Prostate gland (tissue), 2 donors: ENCODE measurements at places on chromosomes 4 and X.

DNA sequence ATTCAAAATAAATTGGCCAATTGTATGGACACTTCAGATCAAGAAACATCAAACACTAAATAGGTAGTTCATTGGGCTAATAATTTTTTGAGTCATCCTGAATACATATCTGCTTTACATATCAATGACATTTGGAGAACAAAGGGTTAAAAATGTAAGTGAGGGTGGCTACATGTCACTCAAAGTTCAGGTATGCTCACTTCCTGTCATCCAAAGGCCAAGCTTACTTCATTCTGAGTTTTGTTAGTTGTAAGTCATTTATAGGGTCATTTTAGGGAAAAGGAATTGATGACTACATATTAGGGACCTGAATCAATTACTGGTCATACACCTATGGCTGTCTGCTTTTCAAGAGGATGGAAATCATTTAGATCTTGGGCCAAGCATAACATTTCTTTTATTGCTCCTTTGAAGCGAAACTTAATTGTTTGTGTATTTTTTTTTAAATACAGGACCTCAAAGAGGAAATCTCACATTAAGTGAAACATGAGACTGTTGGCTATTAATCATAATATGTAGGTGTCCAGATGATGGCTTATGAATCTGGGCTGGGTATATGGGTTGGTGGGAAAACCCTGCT is 119.2 kb upstream of the LEF1 start:
- DNase-seq = no peak

DNA sequence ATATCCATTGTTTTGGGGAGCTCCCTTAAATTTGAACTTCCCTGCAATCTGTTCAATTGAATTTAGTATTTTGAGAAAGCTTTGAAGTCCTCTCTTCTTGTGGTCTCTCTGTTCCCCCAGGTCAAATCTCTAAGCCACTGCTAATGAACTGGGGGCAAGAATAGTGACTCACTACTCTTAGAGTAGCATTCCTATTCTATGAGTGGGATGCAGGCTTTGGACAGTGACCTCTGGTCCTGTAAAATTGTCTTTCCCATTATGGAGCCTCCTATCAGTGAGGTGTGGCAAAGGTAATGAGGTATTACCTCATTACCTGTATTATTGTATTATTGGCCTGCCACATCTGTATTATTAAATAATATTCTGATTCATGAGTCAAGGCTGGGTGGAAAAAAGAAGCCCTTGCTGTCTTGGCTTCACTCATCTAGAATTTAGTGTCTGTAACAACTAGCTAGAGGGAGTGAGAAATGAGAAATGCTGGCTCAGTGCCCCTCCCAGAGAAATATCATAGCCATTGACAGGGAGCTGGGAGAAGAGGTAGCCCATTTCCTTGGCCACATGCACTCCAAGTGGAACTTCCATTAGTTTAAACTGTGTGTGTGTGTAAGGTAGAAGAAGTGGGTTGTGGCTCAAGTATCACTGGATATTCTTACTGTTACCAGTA is 393.9 kb upstream of the CTSO start:
- no peak for DNase-seq

DNA sequence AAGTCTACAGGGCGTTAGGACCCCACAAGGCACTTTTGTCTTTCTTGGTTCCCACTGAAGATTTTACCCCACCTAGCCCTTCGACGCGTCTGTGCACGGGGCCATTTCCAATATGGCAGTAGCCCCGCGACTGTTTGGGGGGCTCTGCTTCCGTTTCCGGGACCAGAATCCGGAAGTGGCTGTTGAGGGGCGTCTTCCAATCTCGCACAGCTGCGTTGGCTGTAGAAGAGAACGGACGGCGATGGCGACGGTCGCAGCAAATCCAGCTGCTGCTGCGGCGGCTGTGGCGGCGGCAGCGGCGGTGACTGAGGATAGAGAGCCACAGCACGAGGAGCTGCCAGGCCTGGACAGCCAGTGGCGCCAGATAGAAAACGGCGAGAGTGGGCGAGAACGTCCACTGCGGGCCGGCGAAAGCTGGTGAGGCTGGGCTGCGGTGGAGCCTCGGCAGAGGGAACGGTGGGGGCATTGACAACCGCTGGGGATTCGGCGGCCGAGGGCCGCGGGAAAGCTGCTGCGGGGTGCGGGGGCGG is at the start of gene USP11:
Gene USP11, plus strand, starts transcription at position 207 of the 530 bp plus-strand sequence. Its CDS starts 35 bp downstream, at position 242.
- no peak for DNase-seq

- DNase-seq = no peak
Observed at GRCh38 chr4:153781717-153782416, 7.0 kb downstream of the SFRP2 start.

DNA sequence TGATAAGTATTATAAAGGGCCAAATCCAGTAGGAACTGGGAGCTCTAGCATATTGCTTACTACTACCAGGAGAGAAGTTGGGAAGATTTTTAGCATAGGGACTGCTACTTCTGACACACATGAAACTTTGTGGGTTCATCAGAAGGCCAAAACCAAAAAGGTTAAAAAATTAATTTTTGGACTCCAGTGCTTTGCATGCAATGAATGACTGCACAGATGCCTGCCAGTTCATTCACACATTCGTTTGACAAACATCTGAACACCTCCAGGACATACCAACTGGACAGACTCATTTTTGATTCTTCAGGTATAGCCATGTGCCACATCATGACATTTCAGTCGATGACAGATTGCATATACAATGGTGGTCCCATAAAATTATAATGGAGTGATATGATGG is 79.8 kb downstream of the MID1IP1 start:
- DNase-seq = no peak

GRCh38 chrX:150680974-150681373 is 12.2 kb upstream of the MTMR1 start:
- no peak for DNase-seq

GRCh38 chr4:144355811-144356757 is 215.6 kb upstream of the GYPA start:
- DNase-seq = no peak

- no peak for DNase-seq
Observed at GRCh38 chr4:68581383-68582338, 5.5 kb upstream of the UGT2B17 start.

DNA sequence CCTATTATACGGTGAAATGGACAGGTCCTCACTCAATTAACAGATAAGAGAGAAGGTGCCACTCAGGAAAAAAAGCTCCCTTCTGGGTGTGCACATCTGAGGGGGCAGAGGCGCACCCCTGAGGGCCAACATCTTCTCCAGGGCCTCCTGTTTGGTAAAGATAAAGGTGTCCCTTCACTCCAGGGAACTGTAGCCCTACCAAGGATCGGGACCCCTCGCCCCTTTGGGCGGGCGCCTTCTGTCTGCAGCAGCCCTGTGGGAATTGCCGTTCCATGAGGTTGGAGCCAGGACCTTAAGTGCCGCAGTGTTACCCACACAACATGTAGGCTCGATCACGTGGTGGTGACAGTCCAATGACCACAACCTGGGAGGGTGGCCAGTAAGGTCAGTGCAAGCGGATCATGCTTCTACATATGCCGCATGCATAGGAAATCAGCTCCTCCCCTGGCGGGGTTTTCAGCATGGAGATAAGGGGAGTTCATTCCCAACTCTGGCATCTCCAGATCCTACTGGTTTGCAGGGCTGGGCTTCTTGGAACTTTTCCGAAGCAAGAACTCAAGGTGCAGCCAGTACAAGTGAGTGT is 253.3 kb downstream of the EVC2 start:
- no peak for DNase-seq

- no peak for DNase-seq
Observed at GRCh38 chr4:89803915-89804314, 33.0 kb downstream of the SNCA start.

DNA sequence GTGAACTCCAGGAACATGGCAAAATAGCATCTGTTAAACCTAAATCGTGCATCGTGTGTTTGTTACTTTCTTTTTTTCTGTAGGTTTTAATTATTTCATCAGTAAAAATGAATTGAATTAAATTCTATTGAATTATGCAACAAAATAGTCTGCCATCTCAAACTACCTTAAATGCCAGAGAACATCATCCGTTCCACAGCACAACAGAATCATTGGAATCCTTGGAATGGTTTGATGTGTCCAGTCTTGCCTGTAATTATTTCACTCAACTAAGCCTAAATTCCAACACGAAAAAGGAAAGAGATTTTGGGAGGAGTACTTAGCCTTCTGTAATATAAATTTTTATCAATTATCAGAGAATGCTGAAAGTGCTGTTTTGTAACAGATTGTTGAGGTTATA is 17.1 kb upstream of the SLC7A11 start:
- DNase-seq = no peak

GRCh38 chrX:38311743-38312142 is 15.6 kb downstream of the RPGR start:
- DNase-seq = no peak

DNA sequence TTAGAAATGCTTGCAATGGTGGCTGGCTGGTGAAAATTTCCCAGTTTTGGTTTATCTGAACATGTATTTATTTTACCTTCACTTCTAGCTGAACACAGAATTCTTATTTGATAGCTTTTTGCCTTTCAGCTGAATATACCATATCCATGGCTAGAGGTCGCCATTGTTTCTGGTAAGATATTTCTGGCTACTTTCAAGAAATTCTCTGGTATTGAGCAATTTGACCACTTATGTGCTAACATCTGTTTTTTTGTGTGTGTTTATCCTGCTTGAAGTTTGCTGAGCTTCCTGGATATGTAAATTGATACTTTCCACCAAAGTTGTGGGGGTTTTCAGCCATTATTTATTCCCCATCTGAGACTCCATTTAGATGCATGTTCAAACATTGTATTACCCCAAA is 75.4 kb downstream of the FBXW7 start:
- DNase-seq = no peak

- DNase-seq = no peak
Observed at GRCh38 chrX:124534536-124534935, 188.2 kb downstream of the SH2D1A start.

DNA sequence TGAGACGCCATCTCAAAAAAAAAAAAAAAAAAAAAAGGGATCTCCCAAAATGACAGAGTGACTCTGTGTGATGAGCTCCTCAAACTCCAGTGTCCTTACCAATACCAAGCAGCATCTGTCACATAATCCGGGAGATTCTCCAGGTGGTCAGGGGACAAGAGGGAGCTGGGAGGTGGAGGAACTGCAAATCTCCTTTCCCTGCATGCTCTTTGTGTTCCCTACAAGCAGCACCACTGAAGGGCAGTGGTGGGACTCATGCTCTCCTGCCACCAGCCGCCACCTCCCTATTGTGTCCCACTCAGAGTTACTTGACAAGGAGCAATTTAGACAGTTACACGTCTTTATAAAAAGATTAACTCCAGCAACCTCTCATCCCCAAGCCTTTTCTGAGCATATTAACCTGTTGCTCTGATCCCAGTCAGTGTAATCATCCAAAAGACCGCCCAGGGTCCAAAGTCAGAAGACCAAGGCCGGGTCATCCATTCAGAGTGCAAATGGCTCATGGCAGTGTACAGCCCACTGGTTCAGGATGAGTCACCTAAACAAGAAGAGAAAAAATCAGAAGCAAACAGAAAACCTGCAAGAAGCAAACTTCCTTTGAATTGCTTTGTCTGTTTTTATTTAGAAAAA is 23.6 kb downstream of the MGST2 start:
- no peak for DNase-seq

DNA sequence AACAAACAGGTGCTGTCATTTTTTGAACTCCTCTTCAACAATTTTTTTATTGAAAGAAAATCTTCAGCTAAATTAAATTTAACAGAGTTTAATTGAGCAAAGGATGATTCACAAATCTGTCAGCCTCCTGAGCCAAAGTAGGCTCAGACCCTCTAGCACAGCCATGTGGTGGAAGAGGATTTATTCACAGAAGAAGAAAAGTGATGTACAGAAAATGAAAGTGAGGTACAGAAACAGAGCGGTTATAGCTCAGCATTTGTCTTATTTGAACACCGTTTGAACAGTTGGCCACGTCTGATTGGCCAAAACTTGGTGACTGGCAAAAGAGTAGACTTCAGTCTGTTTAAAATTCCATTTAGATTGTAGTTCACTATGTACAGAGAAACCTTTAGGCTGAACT is 217.3 kb downstream of the SPANXN1 start:
- no peak for DNase-seq

DNA sequence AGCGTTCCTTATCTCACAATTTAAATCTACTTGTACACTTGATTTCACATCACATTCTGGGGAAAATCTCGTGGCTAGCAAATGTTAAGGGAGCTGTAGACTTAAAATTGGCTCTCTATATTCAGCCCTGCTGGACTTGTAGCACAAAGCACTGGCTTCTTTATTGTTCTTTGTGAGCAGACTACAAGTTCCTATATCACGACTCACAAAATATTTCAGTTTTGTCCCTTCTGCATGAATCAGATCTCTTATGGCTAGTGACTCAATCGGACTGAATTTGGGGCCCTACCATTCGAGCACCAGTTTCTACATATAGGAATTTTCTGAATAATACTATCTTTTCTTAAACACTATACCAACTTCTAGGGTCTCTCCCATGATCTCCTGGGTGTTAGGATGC is 390.1 kb downstream of the ADAM29 start:
- DNase-seq = no peak

- no peak for DNase-seq
Observed at GRCh38 chr4:146159384-146160058, 16.0 kb upstream of the LSM6 start.

DNA sequence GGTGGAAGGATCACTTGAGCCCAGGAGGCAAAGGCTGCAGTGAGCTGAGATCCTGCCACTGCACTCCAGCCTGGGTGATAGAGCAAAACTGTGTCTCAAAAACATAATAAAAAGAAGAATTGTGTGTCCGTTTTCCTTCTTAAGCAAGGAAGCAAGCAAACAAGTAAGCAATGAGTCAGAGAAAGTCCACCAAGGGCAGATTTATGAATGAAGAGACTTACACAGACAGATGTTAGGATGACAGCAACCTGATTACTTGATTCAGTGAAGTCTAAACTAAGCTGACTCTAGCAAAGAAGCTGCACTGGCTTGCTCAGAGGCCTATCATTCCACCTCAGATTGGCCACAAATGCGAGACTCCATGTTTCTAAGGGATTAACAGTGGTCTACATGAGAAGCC is 34.1 kb upstream of the SCML1 start:
- no peak for DNase-seq

- DNase-seq = no peak
Observed at GRCh38 chr4:88107406-88108107, 50.9 kb downstream of the ABCG2 start.

DNA sequence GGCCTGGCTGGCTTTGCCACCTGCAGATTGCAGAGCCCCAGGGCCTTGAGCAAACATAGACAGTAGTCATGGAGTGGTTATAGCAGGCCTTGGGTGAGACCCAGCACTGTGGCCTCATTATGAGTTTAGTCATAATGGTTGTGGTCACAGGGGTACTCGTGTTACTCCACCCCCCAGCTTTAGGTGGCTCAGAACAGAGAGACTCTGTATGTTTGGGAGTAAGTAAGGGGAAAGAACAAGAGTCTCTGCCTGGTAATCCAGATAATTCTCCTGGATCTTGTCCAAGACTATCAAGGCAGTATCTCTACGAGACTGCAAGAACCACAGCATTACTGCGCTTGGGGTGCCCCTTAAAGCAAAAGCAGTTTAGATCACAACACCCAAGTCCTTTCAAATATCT is 62.3 kb upstream of the SCRG1 start:
- DNase-seq = no peak

GRCh38 chr4:99722725-99723124 is 65.1 kb upstream of the C4orf54 start:
- DNase-seq = no peak

- peak; percentile 17 for DNase-seq
Observed at GRCh38 chr4:183354219-183354618, 32.0 kb upstream of the CLDN24 start.

GRCh38 chrX:149129767-149130166 is 375.3 kb downstream of the IDS start:
- DNase-seq = no peak

- DNase-seq = no peak
Observed at GRCh38 chrX:18065956-18066355, 154.7 kb downstream of the BEND2 start.

GRCh38 chrX:45295259-45295986 is 94.7 kb upstream of the DIPK2B start:
- DNase-seq = no peak
